ENCODE measurements at places on chromosomes 3 and 15.

DNA sequence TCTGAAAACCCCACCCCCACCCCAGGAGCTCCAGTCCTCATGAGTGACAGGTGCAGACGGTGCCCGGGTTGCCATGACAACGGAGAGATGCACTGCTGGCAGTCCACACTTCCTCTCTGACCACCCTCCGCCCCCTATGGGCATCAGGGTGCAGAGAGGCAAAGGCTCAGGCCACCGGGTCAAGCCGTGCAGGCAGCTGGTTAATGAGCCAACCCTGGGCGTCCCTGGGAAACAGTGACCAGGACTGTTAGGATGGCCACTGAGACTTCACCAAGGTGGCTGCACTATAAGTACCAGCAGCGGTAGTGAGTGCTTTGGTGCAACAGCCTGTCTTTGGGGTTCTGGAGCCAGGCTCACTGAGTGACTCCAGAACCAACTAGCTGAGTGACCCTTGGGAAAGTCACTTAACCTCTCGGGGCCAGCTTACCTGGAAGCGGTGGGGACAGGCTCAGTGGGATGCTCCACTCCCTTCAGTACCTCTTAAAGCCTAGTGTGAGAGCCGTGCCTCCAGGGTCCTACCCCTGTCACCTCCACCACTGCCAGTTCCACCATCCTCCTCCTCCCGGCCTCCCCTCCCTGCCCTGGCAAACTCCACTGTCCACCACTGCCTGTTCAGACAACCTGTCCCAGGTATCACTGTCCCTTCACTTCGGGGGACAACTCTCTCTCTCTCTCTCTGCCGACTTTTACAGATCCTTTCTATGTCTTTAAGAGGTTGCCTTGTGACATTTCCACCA is 121.0 kb upstream of the PRR20G start:
- peak; percentile 50 for DNase-seq

- no peak for DNase-seq
Measured at GRCh38 chr15:48794697-48795134, 16.2 kb downstream of the CEP152 start.

GRCh38 chr3:106117490-106117858 is 248.7 kb upstream of the CBLB start:
- DNase-seq, result no peak

- DNase-seq, result no peak
Measured at GRCh38 chr3:170532573-170532972, 53.3 kb downstream of the SLC7A14 start.

GRCh38 chr15:31027910-31028578 is 36.6 kb upstream of the MTMR10 start:
- DNase-seq, result no peak

DNA sequence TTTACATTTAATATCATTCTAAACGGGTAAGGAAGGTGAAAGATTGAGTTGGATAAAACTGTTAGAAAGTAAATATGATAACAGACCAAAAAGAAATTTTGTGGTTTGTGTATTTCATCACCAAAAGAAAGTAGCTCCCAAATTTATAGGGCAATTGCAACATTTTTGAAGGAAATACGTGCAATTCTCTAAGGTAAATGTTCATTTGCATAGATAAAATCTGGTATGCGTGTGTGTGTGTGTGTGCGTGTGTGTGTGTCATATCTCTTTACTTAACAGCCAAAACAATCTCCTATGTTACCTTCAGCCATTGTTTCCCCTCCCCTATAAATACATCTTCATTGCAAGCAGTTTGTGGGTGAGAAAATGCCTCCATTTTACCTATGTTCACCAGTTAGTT is 208.4 kb downstream of the TNIK start:
- no peak for DNase-seq

Data from neural crest cell (in vitro differentiated cells).